ENCODE measurements at places on chromosomes 7 and 10. TPM values are rescaled to one million over a fixed set of nuclear protein-coding genes. Genes with fewer than 3 reads are reported as not detected.

GRCh38 chr7:4216016-4216415 is 466.1 kb upstream of the FOXK1 start:
- DNase-seq = no peak

Gene HABP2
- not detected for total RNA-seq

GRCh38 chr10:70293169-70293843 is 9.5 kb upstream of the NPFFR1 start:
- DNase-seq = no peak

DNA sequence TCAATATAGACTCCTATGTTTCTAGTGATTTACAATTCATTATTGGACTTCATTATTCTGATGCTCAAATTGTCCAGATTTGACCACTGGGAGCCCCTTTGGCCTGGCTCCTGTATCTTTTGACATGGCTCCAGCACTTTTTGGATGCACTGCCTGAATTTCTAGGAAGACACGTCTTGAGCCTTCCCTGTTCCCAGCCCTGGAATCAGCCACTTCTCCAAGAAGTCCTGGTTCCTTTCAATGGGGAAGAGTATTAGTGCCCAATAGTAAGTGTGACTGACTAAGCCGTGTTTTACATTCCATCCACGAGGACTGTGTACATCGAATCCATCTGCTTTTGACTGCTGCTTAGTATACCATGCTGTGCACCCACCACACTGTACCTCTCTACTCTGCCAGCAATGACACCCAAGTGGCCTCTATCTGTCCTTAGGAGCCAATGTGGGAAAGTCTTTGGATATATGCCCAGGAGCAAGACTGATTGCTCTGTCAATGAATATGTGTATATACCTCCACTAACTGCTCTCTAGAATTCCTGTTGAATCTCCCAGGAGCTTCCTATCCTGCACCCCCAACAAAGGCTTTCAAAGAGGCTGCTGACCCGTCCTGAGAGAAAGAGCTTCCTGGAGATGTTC is 23.2 kb upstream of the NPFFR1 start:
- no peak for DNase-seq

DNA sequence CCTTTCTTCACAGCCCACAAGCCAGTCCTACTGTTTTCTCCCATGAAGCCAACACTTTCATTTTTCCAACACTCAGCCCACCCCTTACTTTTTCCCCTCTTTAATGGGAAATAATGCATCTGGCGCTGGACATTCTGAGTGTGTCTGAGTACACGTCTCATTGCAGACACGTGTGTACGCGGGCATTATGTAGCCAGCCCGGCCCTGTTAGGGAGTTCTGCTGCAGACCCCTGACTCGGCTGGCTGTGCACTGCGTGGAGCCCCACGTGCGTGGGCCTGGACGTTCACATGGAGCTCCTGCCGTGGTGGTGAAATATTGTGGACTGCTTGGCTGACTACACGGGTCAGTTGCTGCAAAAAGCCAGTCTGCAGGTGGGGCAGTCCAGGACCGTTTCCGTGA is 233.0 kb downstream of the ADARB2 start:
- no peak for DNase-seq

DNA sequence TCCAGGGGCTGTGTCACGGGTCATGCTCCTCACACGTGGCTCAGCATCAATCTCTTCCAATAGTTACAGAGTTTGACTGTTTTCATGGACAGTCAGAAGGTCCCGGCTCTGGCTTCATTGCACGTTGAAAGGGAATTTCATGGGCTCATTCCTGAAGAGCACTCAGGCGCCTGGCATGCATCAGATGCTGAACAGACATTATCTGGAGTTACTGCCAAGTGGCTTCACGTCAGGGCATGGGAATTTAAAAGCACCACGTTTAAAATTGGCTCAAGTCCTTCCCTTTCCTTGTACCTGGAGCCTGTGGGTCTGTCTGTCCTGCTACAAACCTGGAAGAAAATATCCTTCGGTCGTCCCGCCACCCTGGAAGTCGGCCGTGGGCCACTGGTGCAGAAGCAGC is 50.4 kb downstream of the CFAP46 start:
- no peak for DNase-seq

DNA sequence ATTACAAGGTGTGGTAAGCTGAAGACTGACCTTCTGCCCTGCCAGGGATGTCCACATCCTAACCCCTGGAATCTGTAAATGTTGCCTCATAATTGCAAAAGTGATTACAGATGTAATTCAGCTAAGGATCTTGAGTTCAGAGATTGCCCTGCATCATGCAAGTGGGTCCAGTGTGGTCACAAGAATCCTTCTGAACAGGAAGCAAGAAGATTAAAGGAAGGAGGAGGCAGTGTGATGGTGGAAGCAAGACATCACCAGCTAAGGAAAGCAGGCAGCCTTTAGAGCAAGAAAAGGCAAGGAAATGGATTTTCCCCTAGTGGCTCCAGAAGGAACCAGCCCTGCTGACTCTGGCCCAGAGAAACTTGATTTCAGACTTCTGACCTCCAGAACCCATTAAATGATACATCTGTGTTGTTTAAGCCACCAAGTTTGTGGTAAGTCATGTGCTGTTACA is 78.1 kb downstream of the USP6NL start:
- DNase-seq = no peak

- no peak for DNase-seq
Observed at GRCh38 chr7:49866910-49867309, 93.5 kb downstream of the VWC2 start.

DNA sequence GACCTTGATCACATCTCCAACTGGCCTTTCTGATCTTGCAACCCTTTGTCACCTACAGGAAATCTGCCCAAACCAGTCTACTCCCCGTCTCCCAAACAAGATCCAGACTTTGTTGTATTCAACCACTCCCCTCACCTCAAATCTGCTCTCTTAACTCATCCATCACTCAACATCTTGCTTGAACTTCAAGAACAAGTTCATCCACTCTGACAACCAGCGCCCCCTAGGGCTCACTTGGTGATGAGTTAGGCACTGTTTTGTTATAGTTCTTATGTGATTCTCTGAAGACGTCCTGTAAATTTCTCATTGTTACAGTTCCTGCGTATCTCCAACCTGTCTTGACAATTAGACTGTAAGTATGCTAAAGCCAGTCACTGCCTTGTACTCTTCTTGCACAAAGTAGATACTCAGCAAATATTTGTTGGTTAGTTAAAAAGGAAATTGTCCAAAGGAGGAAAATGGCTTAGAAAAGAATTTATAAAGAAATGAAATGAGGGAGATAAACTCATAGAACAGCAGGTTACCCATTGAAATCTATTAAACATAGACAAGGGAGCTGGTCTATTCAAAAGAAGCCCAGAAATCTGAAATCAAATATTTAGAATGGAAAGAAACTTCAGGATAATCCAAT is 5.3 kb downstream of the FRMD4A start:
- no peak for DNase-seq

All from vagina (tissue), 2 donors.